HS-5 (cell line): ENCODE measurements at places on chromosomes 7 and 10.

DNA sequence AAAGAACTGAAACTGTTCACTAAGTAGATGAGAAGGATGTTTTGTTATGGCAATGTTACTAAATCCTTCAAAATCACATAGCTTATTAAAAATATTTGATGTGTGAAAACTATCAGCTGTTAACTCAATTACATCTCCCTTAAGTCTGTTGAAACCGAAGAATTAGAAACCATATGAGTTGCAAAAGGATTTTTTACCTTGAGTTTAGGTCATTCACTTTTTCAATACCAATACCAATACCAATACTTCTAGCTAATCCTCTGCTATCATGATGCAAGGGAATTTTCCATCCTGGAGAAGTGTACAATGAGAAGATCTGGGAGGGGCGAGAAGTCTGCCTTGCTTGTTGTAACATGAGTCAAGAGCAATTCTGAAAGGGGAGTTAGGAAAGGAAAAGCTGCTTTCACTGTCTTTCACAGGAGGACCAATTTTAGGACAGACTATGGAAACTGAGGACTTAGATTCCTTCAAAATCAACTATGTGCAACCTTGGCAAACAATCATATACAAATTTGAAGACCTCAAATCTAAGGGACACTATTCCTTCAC lies 199.7 kb downstream of the IMMP2L start:
- DNase-seq: no peak

DNA sequence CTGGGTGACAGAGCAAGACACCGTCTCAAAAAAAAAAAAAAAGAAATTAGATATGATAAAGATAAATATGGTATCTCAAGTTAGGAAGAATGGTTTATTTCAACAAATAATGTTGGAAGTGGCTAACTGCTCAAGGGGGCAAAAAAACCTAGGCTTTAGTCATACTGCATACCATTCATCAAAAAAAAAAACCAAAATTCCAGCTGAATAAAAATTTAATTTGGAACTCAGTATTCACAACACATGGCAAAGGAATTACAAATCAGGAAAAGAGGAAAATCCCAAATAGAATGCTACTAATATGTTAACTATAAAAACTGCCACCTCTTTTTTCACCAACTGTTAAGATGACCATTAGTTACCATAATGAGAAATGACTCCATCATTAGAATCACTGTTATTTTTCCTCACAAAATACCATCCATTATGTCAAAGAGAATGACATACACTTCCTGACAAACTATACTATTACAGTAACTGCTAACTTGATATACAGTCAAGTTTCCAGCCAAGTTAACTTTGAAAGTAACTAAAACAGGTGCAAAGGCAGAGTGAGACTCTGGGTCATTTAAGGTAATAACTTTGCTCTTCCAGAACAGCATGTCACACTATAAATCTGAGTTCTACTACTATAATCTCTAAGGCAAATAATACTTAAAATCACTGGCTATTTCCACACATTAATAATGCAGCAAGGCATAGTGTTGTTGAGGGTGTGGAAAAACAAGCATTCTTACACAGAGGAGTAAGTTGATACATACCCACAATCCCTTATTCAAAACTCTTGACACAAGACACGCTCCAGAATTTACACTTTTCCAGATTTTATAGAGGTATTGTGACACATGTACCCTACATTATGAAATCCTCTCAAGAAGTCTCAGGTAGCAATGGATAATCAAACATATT lies 10.2 kb downstream of the KBTBD2 start:
- DNase-seq: no peak

GRCh38 chr7:3892686-3893085 lies 591.6 kb downstream of the SDK1 start:
- no peak for DNase-seq

DNA sequence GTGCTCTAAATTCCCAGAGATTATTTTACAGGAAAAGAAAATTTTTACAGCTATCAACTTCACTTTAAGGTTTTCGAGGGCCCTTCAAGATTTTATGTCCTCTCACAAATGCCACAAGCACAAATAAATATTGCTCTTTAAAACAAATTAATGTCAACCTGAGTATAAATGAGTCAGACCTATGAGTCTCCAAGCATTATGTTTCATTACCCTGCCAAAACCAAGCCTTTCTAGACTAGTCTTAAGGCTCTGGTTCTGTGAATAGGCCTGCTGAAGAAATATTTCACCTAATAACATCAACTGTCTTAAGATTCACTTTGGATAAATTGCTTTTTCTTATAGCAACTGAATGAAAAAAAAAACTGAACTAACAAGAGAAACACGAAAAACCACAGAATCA lies 153.0 kb downstream of the PDE1C start:
- no peak for DNase-seq

GRCh38 chr10:22894714-22895113 lies 33.1 kb upstream of the ARMC3 start:
- DNase-seq: no peak

DNA sequence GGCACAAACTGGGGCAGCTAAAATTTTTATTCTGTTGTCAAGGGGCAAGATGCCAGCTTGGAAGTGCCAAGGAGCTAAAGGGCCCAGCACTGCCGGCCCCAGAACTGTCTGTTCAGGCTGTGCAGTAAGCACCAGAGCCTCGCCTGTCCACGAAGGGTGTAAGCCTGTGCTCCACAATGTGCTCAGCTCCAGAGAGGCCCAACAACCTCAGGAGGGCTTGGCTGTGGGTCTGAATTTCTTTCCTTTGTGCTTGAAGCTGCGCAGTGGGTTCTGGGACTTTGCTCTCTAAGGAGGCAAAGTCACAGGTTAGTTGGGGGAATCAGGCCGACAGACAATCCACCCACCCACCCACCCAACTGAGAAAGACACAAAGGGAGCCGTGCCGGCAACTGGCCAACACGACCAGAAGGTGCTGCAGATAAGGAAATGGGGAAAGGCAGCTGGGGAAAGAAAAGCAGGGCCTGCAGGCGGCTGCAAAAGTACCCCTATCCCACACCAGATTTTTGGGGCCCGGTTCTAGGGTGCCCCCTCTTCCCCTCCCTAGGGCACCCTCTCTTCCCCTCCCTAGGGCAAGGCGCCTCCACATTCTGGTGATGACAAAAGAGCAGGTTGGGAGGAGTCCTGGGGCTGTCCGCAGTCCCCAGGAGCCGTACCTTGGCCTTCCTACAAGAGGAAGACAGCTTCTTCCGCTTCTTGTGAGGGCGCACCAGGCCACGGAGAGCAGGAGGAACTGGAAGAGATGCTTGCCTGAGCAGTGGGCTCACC lies 7.7 kb downstream of the DDX56 start:
- DNase-seq: no peak

DNA sequence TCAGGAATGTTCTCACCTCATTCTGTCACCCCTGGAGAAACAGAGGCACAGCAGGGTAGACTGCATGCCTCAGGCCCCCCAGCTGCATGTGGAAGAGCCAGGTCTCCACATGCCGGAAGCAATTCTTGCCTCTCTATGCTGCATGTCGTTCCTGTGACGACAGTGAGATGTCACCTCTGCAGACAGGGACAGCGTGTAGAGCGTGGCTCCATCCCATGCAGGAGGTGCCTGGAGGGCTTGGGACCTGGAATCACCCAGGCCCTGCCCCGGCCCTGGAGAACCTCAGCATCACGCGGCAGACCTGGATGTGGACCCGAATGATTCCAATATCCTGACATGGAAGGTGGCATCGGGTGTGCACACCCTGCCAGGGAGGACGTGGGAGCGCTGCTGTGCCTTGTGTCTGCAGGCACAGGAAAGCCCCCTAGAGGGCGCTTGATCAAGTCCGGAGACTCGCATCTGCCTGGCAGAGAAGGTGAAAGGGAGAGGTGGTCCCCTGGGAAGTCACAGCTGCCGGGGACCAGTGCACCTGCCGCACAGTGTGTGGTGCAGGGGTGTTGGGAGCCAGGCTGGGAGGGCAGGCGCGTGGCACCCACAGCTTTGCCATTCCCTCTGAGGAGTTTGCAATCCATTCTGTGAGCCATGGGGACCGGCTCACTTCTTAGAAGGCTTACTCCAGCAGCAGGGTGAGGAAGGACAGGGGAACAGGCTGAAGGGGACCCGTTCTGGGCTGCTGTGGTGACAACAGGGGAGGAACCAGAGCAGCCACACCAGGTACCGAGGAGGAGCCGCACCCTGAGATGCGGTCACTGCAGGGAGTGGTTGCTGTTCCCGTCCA lies 45.3 kb upstream of the EN2 start:
- DNase-seq: no peak

DNA sequence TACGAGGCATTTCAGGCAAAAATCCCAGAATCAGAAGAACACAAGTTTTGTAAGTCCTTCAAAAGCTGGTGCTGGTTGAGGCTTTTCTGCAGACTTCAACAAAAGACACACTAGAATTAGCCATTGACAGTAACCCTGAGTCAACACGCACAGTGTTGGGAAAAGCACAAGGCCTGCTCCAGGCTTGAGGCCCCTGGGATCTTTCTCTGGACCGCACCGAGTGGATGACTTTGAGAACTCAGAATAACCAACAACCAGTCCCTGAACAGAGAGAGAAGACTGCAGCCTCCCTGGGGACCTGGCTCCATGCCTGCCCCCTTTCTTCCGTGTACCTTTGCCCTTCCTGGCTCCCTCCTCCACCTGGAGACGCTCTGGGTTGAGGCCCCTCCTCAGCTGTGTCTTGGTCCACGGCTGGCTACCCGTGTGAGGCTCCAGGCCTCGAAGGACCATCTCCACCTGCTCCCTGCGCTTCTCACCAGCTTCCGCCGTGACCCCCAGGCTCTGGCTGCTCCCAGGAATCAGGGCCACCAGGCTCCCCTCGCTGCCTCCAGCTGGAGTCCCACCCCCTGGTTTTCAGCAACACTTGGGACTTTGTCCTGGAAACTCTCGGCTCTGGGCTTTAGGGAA lies 28.4 kb downstream of the DIP2C start:
- no peak for DNase-seq

DNA sequence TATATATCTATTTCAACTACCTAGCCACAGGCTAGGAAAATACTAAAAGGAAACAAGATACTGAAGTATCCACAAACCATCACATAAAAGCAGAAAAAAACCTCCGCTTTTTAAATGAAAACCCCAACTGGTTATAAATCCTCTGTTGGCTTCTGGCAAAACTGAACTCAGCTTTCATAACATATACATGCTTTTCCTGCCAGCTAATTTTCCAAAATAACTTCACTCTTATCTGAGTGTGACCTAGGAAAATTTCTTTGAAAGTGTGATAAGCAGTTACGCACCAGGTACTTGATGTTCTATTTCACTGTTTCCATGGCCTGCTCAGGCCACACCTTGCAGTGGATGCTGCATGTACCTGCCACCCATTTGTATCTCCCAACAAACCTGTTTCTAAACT lies 11.8 kb downstream of the FAM3C start:
- DNase-seq: no peak

DNA sequence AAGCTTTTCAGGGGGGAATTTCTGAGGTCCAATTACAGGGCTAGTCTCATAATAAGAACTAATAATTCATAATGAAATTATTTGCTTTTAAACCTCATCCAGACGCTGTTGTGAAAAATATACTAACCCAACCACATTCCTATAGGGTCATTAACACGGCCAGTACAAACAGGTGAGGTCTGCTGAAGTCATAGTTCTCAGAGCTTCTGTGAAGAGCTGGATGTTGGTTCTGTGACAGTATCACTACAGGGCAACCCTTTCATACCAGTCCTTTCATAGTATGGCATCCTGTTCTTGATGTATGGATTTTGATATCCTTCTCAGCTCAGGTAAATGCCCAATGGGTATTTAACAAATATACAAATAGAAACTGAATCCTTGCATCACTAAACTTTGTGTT lies 62.3 kb upstream of the FAM133B start:
- no peak for DNase-seq

GRCh38 chr7:67484244-67484751 lies 487.7 kb downstream of the TYW1 start:
- peak; percentile 0 for DNase-seq

- DNase-seq: no peak
Measured at GRCh38 chr7:94062372-94062771, 58.2 kb upstream of the BET1 start.

DNA sequence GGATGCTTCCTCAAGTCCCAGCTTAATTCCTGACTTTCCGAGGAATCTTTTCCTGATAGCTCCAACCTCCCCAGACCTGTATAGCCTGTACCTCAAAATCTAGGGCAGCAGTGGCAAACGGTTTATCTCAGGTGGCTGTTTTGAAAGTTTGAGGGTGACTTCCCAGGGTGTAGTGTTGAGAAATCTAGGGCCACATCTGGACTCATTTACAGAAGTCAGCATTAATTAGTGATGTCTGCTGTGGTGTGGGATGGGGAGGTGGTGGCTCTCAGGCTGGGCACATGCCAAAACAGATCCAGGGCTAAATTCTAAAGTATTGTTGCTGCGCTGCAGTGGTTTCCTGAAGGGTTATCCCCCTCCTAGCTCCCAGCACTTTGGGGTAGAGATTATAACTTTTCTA lies 38.0 kb downstream of the UNC5B start:
- DNase-seq: no peak

DNA sequence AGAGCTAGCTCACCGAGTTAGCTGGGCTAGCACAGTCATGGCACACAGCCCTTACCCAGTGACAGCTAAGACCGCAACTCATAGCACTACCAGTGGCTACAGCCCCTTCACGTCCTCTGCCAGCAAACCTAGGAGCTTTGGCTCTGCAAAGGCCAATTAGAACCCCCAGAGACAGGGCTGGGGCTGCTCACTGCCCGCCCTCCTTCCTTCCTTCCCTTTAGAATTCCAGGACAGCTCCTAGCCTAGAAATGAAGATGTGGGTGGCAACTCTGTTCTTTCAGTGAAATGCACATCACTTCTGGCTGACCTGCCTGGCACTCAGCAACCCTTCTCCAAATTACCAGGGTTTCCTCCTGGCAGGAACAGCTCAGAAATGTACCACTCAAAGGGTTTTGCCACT lies 99.9 kb downstream of the FAM53B start:
- no peak for DNase-seq

DNA sequence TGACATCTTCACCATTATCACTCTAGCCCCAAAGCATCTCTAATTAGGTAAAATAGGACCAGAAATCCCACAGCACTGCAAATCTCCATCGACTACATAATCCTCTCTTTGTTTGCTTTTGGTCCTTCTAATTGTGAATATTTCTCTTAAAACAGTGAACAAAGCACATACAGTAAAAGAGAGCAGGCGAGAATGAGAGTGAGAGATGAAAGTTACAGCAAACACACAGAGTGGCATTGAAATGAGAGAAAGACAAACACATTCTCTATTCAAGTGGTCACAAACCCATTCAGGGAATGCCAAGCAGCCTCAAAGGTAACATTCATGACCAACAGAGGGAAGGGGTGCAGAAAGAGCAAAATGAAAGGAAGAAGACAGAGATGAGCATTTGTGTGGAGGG lies 109.8 kb upstream of the PTN start:
- DNase-seq: no peak

GRCh38 chr7:130334274-130334673 lies 10.3 kb upstream of the CPA5 start:
- DNase-seq: no peak

- no peak for DNase-seq
Measured at GRCh38 chr7:30884881-30885280, 26.8 kb upstream of the AQP1 start.

DNA sequence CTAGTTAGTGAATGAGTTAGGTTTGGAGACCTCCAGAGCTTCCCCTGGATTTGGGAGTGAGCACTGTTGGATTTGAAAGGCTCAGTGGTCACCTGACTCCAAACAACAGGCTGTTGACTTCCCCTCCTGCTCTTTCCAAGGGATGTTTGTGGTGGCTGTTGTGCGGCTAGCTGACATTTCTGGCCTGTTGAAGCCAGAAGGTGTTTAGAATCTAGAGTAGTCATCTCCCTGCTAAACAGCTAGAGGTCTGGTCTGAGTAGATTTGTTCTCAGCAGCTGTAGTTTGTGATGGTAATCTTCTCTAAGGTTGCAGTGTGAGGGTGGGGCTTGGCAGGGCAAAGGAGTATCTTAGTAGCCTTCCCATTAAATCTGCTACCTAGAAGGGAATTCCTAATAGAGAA lies 30.1 kb downstream of the BPGM start:
- no peak for DNase-seq
